ENCODE measurements at places on chromosomes 11 and 22. TPM values are rescaled to one million over a fixed set of nuclear protein-coding genes. Genes with fewer than 3 reads are reported as not detected.

Gene DPP3
- total RNA-seq: 16.9 TPM

DNA sequence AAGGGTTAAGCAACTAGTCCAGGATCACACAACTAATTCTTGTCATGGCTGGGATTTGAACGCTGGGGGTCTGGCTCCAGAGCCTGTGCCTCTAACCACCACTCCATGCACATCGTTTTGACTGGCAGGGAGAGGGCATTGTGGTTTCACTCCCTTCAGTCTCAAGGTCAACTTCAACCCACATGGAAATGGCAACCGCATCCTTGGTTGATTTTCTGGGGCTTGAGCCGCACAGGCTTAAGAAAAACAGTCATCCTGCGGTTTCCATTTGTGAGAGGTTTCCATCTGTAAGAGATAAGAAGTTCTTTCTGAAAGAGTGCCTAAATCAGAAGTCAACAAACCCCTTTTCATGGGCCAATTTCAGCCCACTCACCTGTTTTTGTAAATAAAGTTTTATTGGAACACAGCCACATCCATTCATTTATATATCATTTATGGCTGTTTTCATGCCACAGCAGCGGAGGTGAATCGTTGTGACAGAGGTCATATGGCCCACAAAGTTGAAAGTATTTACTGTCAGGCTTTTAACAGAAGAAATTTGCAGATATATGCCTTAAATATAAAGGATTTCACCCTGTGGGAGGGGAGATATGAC lies 65.7 kb downstream of the SGSM1 start:
- no peak for DNase-seq

Gene XKR3
- total RNA-seq: not detected

Gene UCP2
- 16.2 TPM for total RNA-seq

DNA sequence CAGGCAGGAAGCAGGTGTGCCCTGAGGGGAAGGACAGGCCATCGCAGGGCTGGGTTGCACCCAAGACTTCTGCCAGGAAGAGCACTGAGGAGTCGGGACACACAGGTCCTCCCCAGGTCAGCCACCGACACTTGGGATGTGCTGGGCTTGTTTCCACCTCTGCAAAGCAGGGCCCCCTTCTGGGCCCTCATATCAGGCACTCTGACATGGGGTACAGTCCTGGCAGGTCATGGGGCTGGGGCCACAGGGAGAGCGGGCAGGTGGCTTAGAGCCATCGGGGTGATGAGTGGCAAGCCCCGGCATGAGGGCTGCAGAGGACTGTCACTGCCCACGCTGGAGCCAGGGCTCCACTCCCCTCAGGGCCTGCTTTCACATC lies 7.9 kb upstream of the ADORA2A start:
- DNase-seq: no peak

GRCh38 chr11:118059246-118059940 lies 17.5 kb upstream of the TMPRSS4 start:
- no peak for DNase-seq

- DNase-seq: no peak
Observed at GRCh38 chr11:134346101-134346975, 14.6 kb downstream of the GLB1L2 start.

Gene YPEL4
- 1.7 TPM for total RNA-seq

Gene TBX1
- 1.2 TPM for total RNA-seq

Gene C11orf42
- total RNA-seq: not detected

- DNase-seq: no peak
Observed at GRCh38 chr22:28252539-28252938, 333.5 kb upstream of the PITPNB start.

- DNase-seq: no peak
Observed at GRCh38 chr11:65424205-65425104, 1.9 kb downstream of the NEAT1 start.

Gene SLC25A45
- 5.0 TPM for total RNA-seq

Gene HDHD5
- 13.2 TPM for total RNA-seq

GRCh38 chr11:65212226-65212801 lies 30.6 kb downstream of the CAPN1 start:
- no peak for DNase-seq

- DNase-seq: no peak
Observed at GRCh38 chr22:21861264-21861848, 6.1 kb downstream of the MAPK1 start.

DNA sequence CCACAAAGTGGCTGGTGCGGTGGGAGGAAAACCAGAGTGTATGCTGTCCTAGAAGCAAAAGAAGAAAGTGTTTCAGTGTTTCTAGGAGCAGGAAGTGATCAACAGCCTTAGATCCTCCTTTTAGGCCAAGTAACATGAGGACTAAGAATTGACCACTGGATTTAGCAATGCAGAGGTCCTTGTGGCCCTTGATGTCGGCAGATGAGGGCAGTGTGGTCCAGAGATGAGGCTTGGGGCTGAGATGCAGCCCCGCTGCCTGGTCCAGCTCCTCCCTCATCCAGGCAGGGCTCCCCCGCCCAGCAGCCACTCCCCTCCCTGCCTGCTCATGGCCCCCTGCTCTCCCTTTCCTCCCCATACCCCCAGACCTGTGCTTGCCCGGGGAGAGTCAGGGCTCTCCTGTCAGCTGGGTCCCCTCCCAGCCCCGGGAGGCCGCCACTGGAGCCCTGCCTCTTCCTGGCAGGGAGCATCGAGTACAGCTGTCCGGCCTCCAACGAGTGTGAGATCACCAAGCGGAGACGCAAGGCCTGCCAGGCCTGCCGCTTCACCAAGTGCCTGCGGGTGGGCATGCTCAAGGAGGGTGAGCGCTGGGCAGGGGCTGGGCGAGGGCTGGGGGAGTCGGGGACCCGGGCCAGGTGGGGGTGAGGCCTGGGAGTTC lies 3.7 kb downstream of the TRMT112 start:
- DNase-seq: no peak

DNA sequence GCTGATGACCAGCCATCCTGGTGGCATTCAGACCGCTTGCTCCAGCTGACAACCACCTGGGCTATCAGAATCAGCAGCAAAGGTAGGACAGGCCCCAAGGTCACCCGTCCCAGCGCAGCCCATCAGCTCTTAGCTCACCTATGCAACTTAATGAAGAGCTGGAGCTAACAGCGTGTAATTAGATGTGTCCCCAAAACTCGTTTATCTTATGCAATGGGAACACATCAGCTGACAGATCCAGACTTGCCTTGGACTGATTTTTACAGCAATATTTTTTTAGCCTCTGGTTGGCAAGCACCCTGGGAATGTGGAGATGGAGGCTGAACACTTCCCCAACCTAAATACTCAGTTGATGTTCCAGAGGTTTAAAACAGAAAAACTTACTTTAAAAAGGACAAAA lies 76.0 kb downstream of the PACSIN2 start:
- DNase-seq: no peak

Gene MFRP
- not detected for total RNA-seq

Gene PKP3
- total RNA-seq: 5.2 TPM

DNA sequence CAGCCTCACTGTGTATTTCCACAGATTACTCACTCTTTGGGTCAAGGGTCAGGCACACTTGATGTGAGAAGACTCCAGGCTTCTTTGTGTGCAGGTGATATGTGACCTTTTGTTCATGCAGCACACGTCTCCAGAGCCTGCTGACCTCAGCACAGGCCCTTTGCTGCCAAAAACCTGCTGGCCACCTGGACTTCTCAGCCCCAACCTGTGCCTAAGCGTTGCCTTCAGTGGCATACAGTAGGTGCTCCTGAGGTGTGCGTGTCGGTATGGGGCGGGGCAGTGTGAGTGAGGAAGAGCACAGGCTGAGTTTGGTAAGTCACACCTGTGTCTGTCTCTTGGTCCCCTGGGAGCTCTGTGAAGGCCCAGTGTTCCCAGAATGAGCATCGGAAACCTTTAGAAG lies 58.1 kb downstream of the WNT11 start:
- DNase-seq: no peak

DNA sequence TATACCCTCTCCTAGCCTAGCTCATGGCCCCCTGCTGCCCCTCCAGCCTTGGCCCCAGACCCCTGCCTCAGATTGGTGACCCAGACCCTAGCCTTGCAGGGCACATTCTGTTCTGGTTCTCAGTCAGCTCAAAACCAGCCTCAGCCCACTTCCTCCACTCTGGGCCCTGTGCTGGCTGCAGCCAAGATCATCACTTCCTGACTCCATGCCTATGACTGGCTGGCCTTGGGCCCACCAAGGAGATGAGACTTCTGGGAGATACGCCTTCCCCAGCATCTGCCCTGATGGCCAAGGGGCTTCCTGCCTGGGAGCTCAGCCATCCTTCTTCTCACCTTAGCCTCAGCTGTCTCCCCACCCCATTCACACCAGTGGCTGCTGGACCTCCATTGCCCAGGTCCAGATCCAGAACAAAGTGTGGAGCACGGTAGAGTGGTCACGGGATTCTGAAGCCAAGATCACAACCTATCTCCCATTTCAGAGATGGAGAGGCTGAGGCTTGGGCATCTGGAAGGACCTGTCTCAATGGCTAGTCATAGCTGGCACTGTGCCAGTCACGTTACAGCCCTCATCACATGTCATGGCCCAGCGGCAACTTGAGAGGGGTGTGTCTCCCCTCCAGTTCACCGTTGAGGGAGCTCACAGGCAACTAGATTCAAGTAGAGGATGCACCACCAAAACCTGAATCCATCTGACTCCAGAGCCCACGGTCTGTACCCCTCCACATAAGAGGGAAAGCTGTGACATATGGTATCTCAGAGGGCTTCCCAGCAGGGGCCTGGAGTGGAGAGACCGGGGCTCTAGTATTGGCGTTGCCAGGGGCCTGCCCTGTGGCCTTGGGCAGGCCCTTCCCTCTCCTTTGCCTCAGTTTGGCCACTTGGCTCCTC lies 43.0 kb upstream of the KLHL35 start:
- no peak for DNase-seq

GRCh38 chr11:71120471-71120896 lies 131.9 kb downstream of the SHANK2 start:
- DNase-seq: no peak

DNA sequence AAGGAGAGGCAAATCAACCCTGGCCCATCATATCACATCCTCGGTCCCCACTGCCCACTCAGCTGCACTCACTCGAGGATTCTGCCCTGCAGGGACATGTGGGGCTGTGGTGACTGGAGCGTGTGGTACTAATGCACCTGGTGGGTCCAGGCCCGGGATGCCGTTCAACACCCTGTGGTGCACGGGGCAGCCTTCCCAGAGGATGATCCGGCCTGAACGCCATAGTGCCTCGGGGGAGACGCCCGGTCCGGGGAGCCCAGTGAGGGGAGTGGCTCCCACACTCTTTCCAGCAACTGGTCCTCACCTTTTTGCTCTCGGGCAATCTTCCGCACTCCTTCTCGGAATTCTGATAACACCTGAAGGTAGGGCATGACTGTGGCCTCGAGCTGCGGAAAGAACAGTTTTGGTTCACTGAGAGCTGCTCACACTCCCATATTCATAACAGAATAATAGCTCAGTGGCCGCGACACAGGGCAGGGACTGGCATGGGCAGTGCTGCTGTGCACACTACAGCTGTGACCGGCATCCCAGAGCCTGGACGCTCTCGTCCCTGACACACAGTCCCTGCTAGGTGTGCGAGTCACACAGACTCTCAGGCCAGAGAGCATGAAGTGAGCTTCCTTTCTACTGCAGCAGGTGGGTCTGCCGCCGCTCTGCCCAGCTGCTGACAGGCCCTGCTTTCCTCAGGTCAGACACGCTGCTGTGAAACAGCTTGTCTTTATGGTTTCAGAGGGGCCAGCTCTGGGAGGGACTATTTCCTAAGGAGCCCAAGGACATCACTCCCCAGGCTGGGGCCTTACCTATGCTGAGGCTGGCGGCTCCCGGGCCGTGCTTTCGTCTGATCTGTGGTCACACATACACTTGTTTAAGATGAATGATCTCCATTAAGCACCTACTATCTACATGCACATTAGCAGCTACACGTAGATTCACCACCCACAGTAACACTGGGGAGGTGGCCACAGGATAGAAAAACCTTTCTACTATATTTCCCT lies 20.1 kb upstream of the NAP1L4 start:
- no peak for DNase-seq

GRCh38 chr11:70191495-70192140 lies 11.5 kb upstream of the FADD start:
- DNase-seq: no peak

DNA sequence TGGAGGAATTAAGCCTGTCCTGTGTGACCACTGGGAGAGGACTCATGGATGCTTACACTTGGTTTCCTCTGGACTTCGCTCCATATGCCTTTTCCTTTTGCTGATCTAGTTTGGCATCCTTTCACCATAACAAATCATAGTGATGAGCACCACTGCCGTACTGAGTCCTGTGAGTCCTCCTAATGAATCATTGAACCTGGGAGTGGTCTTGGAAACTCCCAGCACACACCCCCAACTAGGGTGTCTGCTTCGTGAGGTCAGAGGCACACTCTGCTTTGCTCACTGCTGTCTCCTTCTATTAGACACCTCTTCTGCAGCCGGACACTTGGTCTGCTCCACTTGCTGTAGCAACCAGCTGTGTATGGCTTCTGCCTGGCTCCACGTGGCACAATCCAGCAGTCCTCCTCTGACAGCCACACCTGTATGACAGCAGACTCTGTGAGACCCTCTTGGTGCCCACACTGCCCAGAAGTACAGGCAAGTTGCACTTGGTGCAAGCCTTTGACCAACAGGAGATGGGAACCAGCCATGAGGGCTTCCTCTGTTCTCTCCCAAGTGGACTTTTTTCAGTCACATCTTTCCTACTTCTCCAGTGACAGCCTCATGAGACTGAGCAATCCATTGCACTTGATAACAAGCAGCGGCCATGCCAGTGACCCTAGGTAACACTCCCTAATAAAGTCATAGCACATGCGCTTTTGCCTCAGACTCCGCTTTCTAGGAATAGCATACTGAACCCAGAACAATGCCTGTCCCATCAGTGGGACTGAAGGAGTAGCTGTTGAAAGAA lies 65.0 kb upstream of the HMGXB4 start:
- DNase-seq: no peak

DNA sequence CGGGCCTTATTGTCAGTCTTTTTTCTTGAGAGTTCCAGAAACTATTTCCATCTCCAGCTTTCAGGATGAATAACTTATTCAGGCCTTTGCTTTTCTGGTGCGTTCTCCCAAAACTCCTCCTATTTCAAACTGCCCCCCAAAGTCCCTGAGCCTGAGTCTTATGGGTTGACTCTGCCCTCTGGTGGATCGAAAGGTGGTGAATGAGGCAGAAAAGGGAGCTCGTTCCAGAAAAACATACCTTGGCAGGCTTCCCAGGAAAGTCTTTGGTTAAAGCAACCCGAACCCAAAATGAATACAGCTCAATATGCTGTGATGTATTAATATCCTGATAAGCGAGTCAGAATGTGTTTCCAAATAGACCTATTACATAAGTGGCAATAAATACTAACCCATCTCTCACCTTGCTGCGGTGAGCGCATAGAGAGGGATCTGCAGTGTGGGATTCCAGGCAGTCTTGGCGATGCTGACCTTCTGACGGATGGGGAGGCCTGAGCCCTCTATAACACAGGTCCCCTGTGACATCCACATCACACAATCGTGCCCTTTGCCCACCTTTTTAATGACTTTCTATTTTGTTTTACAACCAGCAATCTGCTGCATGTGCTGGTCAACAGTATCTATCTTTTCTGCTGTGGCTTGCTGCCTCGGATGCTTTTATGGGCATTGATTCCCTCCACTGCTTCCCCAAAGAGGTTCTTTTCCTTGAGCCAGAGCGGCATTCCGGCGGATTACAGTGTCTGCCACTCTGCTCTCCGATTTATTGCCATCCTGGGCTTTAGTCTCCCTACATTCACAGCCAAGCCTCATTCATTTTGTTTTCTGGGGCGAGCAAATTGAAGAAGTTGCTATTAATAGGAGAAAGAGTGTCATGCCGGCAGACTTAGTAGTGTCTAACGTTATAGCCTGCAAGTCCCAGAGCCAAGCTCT lies 756.8 kb downstream of the NTM start:
- peak; percentile 64 for DNase-seq

Gene RCOR2
- 1.9 TPM for total RNA-seq
